ENCODE measurements at places on chromosomes 4 and X.

DNA sequence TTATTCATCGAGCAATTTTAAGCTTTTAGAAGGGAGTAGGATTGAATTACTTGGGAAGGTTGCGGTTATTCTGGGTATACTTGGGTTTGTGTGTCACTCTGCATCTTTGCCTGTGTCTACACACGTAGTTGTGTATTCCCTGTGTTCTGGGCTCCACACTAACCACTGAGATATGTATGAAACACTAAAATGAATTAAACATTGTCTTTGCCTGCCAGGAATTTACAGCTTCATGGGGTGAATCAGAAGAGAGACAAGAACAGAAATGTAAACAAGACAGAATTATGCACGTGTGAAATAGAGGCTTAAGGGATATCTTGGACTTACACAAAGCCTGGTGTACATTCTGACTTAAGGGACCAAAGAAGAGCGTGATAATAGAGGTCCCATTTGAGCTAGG, 228.5 kb downstream of the AFF2 start:
- DNase-seq = no peak

- DNase-seq = no peak
Measured at GRCh38 chr4:133190098-133190497, 41.0 kb downstream of the PCDH10 start.

DNA sequence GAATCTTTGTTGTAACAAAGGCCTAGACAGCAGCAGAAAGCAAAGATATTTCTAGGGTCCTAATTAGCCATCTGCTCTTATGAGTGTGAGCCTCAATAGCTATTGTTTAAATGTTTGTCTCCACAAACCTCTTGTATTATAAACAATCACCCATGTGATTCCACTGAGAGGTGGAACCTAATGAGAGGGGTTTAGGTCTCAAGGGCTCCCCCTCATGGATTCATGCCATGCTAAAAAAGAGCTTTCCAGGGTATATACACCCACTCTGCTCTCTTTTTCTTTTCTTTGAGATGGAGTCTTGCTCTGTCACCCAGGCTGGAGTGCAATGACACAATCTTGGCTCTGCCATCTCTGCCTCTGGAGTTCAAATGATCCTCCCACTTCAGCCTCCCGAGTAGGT, 42.1 kb downstream of the TRIM61 start:
- no peak for DNase-seq

DNA sequence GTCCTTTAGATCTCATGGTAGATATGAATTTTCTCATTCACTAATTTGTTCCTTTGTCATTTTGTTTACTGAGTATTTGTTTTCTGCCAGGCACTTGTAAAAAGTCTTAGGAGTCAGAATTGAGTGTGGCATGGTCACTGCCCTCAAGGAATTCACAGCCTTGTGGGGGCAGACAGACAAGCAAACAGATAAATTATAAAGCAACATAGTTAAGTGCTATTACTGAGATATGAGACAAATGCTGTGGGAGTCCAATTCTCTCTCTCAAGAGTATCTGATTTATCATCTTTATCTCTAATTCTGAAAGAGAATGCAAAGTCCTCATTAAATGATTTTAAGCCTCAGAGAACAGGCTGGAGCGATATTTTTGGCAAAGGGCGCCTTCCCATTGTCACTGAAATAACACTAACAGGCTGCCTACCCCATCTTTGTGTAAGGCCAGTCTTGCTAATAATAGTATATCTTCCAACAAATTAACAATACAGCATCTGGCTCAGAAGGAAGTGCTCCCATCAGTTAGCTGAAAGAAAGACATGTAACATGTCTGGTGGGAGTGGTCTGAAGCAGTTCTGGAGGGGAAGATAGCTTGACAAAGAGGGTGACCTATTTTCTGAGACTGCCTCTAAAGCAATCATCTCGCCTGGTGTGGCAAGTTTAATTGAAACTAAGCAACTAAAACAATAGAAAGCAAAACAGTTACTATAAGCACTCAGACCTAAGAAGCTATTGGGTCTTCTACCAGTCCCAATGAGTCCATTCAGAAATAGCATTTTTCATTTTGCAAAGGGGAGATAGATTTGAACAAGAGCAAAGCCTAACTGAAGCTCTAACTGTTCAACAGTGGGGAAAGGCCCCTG, 61.5 kb upstream of the AMOT start:
- no peak for DNase-seq

GRCh38 chr4:52996261-52997131, 134.4 kb downstream of the RASL11B start:
- no peak for DNase-seq

GRCh38 chr4:23323436-23323835, 566.4 kb downstream of the PPARGC1A start:
- no peak for DNase-seq

DNA sequence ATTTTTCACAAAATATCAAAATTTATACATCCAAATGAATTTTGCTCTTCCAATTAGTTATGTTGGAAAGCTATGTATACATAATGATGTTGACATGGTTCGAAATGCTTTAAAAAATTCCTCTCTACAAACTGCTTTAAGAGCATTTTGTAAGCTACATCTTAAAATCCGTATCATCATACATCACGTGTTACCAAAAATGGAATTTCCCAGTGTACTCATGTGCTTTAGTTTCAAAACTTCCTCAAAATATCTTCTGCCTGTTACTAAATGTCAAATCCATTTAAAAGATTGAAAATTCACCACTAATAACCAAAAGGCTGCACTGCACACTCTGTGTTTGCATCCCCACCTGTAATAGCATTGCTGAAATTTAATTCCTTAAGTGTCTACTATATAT, 87.9 kb downstream of the WDFY3 start:
- no peak for DNase-seq

- DNase-seq = no peak
Measured at GRCh38 chrX:99415470-99415869, 994.6 kb downstream of the PCDH19 start.

- DNase-seq = no peak
Measured at GRCh38 chr4:61427818-61428495, 227.8 kb downstream of the ADGRL3 start.

DNA sequence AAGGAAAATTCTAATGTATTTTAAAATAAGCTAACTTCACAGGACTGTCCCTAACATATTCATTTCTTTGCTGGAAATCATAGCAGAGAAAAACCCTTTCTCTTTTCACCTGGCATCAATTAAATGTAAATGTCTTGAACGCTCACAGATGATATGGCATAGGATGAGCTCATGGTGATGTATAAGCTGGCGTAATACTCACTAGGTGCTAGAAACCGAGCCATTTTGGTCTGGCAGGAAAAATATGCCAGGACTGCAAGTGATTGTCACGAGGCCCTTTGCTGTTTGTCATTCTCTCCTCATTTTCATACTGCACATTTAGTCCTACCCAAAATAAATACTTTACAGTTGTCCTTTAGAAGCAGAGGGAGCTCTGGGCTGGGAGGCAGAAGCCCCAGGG, 222.7 kb upstream of the LNX1 start:
- DNase-seq = no peak

DNA sequence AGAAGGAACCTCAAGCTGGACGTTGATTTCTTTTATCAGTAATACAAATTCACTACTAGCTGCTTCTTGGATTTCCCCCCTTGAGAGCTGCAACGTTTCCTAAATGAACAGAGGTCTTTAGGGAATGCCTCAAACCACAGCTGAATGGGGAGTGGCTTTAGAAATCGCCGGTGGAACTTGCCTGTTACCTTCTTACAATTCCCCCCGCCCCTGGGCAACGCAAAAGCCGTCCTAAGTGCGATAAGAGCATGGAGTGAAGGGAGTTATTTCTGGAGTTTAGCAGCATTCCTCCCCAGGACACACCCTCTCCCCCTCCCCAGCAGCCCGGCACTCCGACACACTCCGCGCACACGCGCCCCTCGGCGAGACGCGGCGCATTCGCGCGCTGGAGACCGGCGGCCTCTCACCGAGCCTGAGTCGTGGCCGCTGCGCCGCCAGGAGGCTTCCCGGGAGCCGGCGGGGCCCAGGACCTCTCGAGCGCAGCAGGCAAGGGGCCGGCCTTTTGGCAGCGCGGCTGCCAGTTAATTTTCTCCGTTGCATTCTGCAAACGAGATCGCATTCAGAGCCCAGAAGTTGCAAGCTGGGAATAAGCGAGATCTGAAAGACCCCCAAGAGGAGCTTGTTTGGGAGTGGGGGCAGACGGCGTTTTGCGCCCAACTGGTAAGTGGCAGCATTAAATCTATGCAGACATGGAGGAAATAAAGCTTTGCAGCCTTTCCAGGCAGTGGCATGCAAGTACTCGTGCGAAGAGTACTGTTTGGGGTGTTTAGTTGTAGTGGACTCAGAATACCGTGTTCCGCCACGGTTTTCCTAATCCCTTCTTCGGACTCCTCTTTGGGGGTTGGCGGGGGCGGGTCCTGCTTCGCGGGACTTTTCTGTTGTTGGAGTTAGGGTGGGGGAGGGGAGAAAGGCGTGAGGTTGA, 134.7 kb downstream of the PALLD start:
- DNase-seq = no peak

DNA sequence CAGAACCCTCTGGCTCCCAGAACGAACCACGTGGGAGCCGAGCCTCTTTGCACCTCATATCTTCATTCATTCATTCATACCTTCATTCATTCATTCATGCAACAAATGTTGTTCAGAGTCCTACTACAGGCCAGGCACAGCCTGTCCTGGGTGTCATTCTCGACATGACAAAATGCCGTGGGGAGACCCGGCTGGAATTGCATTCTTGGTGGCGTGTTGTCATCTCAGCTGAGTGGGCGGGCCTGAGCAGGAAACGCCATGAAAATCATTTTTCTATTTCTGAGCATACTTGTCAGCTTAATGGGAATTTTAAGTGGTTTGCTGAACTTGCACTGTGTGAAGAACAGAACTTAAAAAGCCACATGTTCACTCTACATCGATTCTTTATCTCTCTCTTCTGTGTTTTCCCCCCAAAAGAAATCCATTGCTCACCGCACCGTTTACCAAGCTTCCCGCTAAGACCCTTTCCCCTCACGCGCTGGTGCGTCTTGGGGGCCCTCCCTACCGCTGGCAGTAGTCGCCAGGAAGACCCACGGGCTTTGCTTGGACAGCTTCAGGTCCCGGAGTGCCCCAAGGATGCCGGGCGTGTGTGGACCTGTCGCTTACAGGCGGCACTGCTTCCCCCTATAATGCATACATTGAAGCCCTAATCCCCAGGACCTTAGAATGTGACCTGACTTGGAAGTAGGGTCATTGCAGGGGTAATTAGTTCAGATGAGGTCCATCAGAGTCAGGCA, 41.6 kb upstream of the HMX1 start:
- peak; percentile 2 for DNase-seq

DNA sequence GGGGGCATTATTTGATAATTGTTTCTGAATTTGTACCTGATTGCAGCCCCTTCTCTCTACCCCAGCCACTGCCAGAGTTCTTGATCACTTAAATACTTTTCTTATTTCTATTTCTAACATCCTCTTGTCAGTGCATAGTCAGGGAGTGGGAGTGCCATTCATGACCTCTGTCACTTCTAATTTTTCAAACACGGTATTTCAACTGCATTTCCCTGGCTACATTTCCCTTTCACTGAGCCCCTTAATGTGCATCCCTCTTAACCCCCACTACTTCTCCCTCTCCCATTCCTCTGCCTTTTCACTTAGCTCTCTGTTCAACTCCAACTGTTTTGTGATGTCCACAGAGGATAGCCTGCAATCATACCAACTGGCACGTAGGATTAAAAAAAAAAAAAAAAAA, 128.3 kb upstream of the NAP1L5 start:
- no peak for DNase-seq

GRCh38 chrX:120015145-120016067, 62.1 kb downstream of the RHOXF2B start:
- no peak for DNase-seq

DNA sequence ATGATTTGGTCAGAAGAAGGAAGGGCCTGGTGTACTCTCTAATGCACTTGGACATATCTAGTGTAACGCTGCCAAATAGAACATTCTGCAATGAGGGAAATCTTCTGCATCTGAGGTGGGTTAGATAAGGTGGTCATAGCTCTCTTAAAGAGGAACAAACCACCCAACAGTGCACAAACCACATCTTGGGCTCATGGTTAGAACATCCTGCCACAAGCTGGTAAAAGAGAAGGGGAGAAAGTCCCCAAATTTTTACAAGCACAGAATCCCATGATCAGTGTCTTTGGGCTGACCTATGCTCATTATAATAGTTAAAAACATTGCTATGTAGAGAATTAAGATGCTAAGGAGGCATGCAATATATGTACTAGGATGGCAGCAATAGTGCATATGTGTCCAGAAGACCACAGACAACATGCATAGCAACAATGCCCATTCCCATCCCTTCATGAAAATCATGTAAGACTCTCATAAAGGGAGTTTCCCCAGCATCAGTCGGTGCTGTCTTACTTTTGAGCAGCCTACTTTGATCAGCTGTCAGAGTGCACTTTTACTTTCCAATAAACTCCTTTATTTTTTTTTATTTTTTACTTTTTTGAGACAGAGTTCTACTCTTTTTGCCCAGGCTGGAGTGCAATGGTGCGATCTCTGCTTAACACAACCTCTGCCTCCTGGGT, 99.7 kb upstream of the SLC7A11 start:
- DNase-seq = no peak

DNA sequence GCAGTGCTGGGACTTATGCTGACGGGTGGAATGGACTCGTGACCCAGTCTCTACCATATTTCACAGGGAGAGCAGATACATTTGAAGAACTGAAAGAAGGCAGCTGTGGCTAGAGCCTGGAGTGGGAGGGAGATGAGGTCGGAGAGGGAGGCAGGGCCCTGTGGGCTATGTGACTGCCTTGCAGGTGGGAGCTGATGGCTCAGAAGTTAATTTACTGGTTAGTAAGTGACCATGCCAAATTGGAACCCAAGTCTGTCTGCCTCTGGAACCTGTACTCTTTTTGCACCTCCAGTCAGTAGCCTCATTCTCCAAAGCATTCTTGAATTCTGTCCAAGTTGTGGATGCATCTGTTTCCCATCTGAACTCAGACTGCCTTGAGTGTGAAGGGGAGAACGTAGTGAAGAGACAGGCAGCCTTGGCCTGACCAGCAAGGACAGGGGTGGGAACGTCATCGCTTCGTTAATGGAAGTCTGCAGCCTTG, 92.3 kb downstream of the REPS2 start:
- no peak for DNase-seq

GRCh38 chrX:49991758-49992157, 69.4 kb downstream of the CLCN5 start:
- DNase-seq = no peak

DNA sequence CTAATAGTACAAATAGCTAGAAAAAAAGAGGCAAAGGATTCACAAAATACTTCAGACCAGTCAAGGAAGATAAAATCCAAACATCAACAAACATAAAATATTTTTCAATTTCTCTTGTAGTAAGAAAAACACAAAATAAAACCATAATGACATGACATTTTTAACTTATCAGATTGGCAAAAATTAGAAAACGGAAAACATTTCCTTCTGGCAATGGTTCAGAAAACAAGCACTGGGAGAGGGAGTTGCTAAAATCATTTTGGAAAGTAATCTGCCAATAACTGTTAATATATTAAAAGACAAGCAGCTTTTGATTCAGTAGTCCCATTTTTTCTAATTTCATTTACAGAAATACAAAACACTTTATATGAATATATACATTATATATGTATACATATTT, 26.1 kb downstream of the TKTL2 start:
- no peak for DNase-seq
